Adrenal gland (tissue), 19 donors: ENCODE measurements at places on chromosomes 5 and 9. TPM values are rescaled to one million over a fixed set of nuclear protein-coding genes. Genes with fewer than 3 reads are reported as not detected.
A peak's percentile ranks its signal among the peaks of the same experiment; 100 is the strongest.

- DNase-seq, result no peak
- no peak overlapping the region for H3K4me3 ChIP-seq
- peaks cover 3% of the 10 kb centered on the region for H3K4me1 ChIP-seq
- H3K27me3 ChIP-seq, result no peaks in the 10 kb centered on the region
- no peak overlapping the region for H3K27ac ChIP-seq
These were observed 4.8 kb upstream of the PLGRKT start for GRCh38 chr9:5442400-5443011.

DNA sequence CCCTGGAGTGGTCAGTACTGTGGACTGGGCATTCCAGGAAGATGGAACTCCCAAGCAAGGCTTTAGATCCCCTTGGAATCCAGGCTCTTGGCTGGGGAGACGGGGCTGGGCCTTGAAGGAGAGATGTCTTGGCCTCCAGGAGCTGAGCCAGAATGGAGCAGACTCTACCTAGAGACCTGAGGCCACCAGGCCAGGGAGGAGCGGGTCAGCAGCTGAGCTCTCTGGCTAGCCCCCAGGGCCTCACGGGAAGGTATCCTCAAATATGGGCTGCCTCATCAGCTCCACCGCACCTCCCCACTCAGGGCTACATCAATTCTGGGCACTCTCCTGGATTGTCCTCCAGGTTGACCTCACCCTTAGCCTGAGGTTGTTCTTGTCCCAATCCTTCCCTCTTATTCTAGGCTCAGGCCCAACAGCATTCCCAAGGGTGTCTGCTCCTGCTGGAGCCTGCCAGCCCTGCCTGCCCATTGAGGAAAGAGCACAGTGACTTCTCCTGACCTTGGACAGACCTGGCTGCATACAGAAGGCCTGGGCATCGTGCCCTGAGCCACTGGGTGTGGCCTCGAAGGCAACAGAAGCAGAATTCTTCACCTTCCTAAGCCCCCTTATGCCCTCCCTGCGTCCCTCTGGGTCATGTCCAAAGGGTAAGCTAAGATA lies 3.0 kb upstream of the PDLIM4 start:
- H3K36me3 ChIP-seq, result no peaks in the 10 kb centered on the region
- DNase-seq, result peak; percentile 64
- no peaks in the 10 kb centered on the region for H3K27me3 ChIP-seq
- peaks cover 7% of the 10 kb centered on the region for H3K4me1 ChIP-seq
- H3K27ac ChIP-seq, result no peak overlapping the region

DNA sequence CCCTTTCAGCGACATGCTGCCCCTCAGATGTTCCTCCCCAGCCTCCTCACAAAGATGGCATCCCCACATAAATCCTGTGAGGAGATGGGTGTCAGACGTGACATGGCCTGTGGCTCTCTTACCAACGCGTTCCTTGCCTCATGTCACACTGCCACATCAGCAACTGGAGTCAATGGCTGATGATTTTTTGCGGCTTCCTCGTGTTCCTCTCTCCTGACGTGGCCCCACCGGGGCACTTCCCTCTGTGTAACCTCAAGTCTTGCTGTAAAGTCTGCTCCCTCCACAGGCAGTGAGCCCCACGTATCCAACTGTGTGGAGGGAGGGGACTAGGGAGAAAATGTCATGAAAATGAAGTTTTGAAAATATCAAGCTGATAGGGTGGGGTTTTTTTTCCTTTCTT lies 53.2 kb upstream of the SHISAL2B start:
- no peak overlapping the region for H3K27ac ChIP-seq
- H3K27me3 ChIP-seq, result no peaks in the 10 kb centered on the region
- no peak overlapping the region for H3K4me3 ChIP-seq
- H3K4me1 ChIP-seq, result no peaks in the 10 kb centered on the region
- no peaks in the 10 kb centered on the region for H3K36me3 ChIP-seq

DNA sequence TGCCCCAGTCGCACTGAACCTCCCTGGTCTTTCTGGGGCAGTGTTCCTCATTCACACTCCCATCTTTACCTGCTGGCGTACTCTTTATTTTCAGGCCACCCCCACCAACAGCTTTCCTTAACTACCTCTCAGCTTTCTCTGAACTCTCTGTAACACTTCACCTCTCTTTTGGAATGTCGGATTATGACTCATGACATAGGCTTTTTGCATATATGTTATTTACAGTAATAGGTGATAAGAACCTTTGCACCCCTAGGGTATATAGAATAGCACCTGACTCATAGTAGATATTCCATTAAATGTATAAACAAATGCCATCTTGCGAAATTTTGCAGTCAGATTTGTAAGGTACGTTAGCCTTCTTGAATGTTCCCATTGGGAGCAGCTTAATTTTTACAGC lies 52.9 kb upstream of the MIER3 start:
- no peak overlapping the region for H3K27ac ChIP-seq
- no peak for DNase-seq
- no peaks in the 10 kb centered on the region for H3K36me3 ChIP-seq
- no peaks in the 10 kb centered on the region for H3K4me1 ChIP-seq

- DNase-seq, result no peak
- H3K27me3 ChIP-seq, result no peaks in the 10 kb centered on the region
- no peak overlapping the region for H3K27ac ChIP-seq
- no peaks in the 10 kb centered on the region for H3K36me3 ChIP-seq
These were observed 83.7 kb downstream of the PDE6A start for GRCh38 chr5:149860801-149861322.

GRCh38 chr5:78776637-78777036 lies 128.1 kb upstream of the LHFPL2 start:
- no peak overlapping the region for H3K27ac ChIP-seq
- H3K27me3 ChIP-seq, result no peaks in the 10 kb centered on the region
- DNase-seq, result no peak
- H3K36me3 ChIP-seq, result no peaks in the 10 kb centered on the region
- no peaks in the 10 kb centered on the region for H3K4me1 ChIP-seq
- no peak overlapping the region for H3K4me3 ChIP-seq

- no peak overlapping the region for H3K4me3 ChIP-seq
- H3K4me1 ChIP-seq, result peaks cover 71% of the 10 kb centered on the region
- H3K27me3 ChIP-seq, result no peaks in the 10 kb centered on the region
- H3K27ac ChIP-seq, result no peak overlapping the region
- peaks cover 29% of the 10 kb centered on the region for H3K36me3 ChIP-seq
These were observed 24.3 kb downstream of the ABCA1 start for GRCh38 chr9:104903609-104904008.

GRCh38 chr5:56233230-56233629 lies at the start of gene ANKRD55:
ANKRD55 (minus strand) TSS chr5:56233330; CDS start chr5:56232913, 417 bp downstream.
- no peaks in the 10 kb centered on the region for H3K36me3 ChIP-seq
- no peaks in the 10 kb centered on the region for H3K4me1 ChIP-seq
- H3K4me3 ChIP-seq, result no peak within 1 kb of the TSS
- no peak within 1 kb of the TSS for H3K27ac ChIP-seq
- DNase-seq, result no peak
- H3K27me3 ChIP-seq, result no peaks in the 10 kb centered on the region

Gene PCDHGB6
- 8.3 TPM for total RNA-seq

Gene PCDHB6
- total RNA-seq, result 0.28 TPM

Gene FOXD4L5
- 0.07 TPM for total RNA-seq

Gene TMC1
- total RNA-seq, result not detected

Gene DNAJB5
- total RNA-seq, result 14.8 TPM

Gene TMEFF1
- total RNA-seq, result 0.21 TPM
